Occipital lobe (tissue), 3 donors: ENCODE measurements at places on chromosomes 4 and X.

DNA sequence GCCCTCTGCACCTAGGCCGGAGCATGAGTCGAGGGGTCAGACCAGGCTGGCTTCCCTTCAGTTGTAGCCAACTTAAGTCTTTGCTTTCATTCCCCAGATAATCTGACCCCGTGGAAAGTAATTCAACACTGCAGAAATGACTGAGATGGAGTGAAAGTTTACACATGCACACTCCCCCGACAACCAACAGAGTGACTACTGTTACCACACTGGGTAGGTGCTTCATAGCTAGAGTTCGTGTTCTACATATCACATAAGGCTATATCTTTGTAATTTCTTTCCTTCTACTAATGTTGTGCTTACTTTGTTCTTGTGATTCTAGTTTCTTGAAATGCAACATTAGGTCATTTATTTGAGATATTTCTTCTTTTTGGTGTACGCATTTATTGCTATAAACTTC is 7.2 kb upstream of the CTAG2 start:
- no peak for DNase-seq

GRCh38 chrX:19810802-19811201 is 76.6 kb downstream of the SH3KBP1 start:
- no peak for DNase-seq

GRCh38 chr4:120921456-120922380 is 808 bp downstream of the PRDM5 start:
- DNase-seq, result peak; percentile 54

GRCh38 chr4:8665406-8666360 is 73.1 kb downstream of the CPZ start:
- DNase-seq, result no peak

DNA sequence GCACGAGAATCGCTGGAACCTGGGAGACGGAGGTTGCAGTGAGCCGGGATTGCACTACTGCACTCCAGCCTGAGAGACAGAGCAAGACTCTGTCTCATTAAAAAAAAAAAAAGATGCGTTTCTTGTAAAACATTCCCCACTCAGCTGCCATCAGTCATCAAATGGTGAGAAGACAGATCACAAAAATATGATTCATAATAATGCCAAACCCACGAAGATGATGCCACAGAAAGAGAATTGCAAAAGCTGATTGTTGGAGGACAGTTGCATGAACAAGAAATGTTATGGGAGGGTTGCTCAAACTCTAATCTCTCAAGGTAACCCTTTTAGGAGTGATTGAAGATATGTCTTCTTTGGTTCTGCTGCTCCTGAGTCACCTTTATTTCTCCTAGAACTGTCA is 21.4 kb upstream of the SMIM14 start:
- no peak for DNase-seq

DNA sequence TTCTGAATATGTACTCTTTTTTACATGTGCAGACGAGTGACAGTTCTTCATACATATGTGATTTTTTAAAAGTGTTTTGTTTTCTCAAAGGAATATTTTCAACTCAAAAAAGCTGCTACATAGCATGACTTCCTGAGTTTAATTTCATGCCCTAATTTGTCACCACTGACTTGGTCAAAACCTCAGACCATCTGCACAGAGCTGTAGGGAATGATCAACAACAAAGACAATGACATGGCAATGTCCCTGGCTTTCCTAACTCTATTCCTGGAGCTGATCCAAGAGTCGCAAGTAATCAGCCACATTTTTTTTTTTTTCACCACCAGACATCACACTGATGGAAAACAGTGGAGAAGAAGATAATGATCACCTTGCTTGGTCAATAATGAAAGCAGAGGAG is 97.7 kb downstream of the TMA16 start:
- no peak for DNase-seq

DNA sequence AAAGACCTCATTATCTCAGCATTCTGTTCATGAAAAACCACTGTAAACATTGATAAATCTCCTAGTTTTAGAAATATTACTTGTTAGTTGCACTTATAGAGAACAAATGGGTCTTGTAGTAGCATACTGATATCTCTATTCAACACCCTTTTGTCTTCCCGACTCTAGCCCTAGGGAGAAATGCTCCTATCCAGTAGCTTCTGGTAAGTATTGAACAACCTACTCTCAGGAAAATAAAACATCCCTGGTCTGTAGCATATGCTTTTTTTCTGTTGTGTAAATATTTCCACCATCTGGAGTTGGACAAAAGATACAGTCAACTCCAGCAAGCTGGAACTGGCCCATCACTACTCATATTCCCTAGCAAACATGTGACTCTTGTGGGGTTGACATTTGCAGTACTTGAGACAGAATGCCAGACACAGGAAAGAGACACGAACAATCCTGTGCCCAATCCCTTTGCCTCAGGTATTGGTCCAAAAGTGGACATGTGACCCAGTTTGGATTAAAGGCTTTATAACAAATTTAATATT is 188.2 kb downstream of the GC start:
- DNase-seq, result no peak

DNA sequence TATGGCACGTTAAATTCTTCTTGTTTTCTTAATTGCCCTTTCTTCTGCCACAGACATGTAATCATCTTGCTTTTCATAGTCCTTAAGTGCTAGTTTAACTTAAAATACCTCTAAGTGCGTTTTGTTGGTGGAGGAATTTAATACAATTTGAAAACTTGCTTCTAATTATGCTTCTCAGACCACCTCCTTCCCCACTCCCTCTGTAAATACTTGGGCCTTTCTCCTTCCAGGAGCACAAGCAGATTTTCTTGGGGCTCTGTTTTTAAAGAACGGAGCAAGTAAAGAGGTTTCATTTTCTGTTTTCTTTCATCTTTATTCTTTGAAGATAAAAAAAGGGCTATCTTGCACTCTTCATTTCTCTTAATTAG is 559 bp upstream of the PCDH18 start:
- DNase-seq, result no peak

GRCh38 chr4:5366421-5366820 is 315.1 kb downstream of the STK32B start:
- no peak for DNase-seq

DNA sequence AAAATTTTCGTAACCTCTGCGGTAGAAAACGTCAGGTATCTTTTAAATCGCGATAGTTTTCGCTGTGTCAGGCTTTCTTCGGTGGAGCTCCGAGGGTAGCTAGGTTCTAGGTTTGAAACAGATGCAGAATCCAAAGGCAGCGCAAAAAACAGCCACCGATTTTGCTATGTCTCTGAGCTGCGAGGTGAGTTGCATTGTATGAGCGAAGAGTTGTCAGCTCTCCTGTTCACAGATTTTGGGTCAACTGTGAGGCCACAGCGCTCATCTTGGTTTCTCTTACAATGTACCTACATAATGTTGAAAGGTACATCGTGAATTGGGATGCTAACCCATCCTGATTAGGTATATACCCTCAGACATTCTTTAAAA is 486 bp downstream of the CLCN3 start:
- DNase-seq, result no peak

DNA sequence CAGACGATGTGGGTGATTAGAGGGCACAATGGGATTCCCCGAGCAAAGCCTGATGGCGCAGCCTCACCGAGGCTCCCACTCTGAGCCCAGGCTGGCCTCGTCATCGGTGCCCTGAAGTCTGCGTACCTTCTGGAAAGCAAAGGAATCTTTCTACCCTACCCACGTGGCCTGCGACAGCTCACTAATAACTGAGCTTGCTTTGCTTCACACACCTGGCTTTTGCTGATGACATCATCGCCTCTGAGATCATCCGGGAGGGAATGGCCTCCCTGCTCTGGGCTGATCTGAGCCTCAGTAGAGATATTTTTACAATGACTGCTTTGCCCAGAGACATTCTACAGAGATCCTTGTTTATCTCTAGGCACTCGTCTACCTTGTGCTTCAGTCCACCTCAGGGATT is 45.4 kb upstream of the PDLIM3 start:
- DNase-seq, result no peak

- DNase-seq, result no peak
Measured at GRCh38 chr4:8762951-8763735, 108.5 kb downstream of the HMX1 start.

- no peak for DNase-seq
Measured at GRCh38 chr4:55488716-55489115, 58.0 kb downstream of the CLOCK start.

GRCh38 chr4:53960843-53961242 is 103.6 kb downstream of the CHIC2 start:
- DNase-seq, result no peak

GRCh38 chrX:38211891-38212635 is 8.6 kb downstream of the SRPX start:
- DNase-seq, result no peak

GRCh38 chrX:42107495-42108488 is 184.4 kb upstream of the CASK start:
- DNase-seq, result no peak

GRCh38 chrX:2550328-2551020 is 49.7 kb upstream of the DHRSX start:
- DNase-seq, result no peak

DNA sequence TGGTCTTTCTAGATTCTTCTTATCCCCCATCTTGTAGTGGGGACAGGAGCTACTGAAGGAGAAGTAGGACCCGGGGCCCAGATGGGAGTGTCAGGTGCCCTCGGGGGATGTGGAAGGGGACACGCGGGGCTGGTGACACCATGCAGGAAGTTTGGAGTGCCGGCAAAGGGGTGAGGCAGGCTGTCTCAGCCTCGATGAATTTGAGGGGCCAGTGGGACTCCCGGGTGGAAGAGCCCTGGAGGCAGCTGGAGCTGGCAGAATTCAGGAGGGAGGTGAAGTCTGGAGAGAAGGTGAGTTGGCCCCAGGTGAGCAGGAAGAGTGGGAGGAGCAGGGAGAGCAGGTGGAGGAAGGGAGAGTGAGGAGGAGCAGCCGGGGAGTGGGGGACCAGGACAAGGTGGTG is 101.7 kb downstream of the CPZ start:
- DNase-seq, result no peak

DNA sequence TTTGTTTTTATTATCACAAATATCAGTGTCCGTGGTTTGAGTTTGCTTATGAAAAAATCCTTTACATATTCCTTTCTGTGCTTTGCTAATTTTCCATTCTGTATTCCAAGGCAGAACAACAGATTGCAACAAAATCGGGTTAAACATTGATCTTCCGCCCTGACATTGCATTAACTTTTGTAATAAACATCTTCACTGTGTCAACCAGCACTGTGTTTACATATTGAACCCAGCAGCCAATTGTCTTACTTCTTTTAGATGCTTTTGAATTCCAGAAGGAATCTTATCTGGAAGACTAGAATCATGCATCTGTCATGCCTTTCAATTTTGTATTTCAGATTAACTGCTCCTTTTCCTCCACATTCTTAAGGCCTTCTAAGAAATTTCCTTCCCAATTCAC is 147.8 kb upstream of the CXXC4 start:
- no peak for DNase-seq

- no peak for DNase-seq
Measured at GRCh38 chr4:127307996-127308395, 324.8 kb upstream of the INTU start.

DNA sequence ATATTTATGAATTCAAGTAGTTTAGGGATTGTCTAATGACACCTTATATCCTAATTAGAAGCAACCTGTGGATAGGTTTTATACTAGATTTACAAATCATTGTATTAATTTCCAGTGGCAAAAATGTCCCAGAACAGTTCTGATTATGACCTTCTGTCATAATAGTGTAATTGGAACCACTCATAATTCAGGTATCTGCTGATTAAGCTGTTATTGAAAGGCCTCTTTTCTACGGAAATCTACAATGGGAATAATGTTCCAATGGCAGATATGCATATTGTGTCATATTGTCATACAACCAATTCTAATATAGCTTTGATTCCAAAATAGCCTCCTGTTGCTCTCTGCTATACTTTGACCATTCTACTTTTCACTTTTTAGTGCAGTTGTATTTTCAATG is 19.0 kb downstream of the MMRN1 start:
- DNase-seq, result no peak
